ENCODE measurements at places on chromosomes 2 and 18. TPM values are rescaled to one million over a fixed set of nuclear protein-coding genes. Genes with fewer than 3 reads are reported as not detected.

DNA sequence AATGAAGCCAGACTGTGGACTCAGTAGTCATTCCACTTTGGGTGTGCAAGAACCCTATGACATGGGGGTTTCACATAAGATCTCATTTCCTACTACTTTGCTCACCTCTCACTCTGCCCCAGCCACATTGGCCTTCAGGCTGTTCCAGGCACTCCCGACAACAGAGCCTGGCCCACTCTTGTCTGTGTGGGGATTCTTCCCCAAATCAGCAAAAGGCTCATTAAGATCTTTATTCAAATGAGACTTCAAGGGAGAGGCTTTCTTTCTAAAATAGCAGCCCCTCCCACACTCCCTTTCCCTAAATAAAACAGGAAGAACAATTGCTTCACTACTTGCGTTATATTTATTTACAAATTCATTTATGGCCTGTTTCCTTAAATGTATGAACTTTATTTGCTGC, 3.5 kb upstream of the CDC42EP3 start:
- DNase-seq: no peak

Gene IL36G
- not detected for total RNA-seq

GRCh38 chr2:46169467-46169866, 127.7 kb upstream of the EPAS1 start:
- no peak for DNase-seq

- DNase-seq: no peak
Measured at GRCh38 chr2:172969166-172969565, 106.5 kb upstream of the MAP3K20 start.
